Activated CD4-positive, alpha-beta T cell treated with anti-CD3 and anti-CD28 coated beads, Interleukin-2, amount 50 U/mL, for 4 hours (primary cell): ENCODE measurements at places on chromosomes 11 and 22.

DNA sequence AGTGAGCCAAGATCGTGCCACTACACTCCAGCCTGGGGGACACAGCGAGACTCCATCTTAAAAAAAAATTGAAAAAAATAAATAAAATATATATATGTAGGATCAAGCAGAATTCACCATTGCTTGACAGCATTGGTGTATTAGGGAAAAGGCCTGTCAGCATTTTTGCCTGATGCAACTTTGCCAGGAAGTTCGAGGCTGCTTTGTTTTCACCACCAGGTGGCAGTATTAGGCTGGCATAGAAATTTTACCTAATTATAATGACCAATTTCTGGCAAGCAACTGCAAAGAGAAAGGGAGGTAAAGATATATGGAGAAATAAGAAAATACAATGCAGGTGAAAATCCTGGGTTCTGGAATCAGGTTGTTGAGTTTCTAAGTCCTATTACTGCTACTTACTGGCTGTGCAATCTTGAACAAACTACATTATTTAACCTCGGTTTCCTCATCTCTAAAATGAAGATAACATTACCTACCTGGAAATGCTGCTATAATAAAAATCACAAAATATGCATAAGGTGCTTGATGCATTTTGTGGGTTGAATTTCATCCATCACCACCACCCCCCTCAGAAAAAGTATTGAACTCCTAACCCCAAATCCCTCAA lies 24.7 kb downstream of the LAYN start:
- DNase-seq = peak; percentile 56

GRCh38 chr22:19797086-19798002 lies 36.8 kb downstream of the TBX1 start:
- no peak for DNase-seq

GRCh38 chr11:73226297-73227006 lies 8.4 kb downstream of the P2RY2 start:
- DNase-seq = no peak

DNA sequence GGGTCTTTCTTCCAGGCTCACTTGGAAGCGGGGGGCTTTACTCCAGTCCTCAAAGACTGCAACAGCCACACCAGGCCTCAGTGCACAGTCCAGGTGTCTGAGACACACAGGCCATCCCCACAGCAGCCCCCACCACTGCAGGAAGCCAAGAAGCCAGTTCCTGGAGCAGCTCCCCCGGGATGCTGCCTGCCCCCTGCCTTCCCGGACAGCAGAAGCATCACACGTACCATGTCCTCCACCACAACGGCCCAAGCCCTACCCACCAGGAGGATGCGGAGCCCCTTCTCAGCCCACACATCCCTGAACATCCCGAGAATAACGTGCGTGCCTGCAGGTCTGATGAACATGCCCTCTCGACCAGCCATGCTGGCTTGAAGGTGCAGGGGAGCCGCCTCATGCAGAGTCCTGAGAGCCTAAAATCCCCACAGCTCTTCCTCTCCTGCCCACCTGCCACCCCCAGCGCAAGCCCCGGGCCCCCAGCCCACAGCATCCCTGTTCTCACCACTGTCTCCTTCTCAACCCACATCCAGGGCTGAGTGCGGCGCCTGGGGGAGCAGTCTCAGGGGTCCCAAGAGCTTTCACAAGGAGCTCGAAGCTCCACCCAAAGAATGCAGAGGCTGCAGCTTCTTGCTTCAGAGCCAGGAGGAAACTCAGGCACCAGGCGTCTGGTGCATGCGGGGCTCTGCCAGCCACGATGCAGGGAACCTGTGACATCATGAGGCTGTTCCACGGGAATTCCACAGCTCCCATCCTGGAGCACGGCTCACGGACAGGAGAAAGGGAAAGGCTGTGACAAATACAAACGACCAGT lies 209.6 kb downstream of the BRD1 start:
- no peak for DNase-seq

DNA sequence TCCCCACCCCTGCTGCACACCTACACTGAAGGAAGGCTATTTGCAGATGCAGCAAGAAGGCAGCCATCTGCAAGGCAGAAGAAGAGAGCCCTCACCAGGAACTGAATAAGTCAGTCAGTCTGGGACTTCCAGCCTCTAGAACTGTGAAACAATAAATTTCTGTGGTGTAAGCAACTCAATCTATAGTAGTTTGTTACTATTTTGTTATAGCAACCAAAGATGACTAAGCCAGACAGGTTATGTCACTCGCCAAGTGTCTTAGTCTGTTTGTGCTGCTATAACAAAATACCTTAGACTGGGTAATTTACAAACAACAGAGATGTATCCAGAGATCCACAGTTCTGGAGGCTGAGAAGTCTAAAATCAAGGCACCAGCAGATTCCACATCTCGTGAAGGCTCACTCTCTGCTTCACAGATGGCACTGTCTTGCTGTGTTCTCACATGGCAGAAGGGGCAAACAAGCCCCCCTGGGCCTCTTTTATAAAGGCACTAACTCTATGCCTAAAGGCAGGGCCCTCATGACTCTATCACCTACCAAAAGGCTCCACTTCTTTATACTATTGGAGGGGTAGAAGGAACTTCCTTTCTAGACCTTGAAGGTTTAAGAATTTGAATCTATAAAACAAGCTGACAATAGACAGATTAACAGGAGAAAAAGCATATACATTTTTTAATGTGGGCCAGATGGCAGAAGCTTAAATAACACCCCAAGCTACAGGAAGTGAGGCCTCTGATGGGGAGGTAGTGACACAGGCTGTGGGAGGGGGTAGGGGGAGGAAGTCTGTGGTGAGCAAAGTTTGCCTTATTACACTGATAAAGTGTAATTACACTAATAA lies 12.3 kb downstream of the APOL6 start:
- peak; percentile 65 for DNase-seq

DNA sequence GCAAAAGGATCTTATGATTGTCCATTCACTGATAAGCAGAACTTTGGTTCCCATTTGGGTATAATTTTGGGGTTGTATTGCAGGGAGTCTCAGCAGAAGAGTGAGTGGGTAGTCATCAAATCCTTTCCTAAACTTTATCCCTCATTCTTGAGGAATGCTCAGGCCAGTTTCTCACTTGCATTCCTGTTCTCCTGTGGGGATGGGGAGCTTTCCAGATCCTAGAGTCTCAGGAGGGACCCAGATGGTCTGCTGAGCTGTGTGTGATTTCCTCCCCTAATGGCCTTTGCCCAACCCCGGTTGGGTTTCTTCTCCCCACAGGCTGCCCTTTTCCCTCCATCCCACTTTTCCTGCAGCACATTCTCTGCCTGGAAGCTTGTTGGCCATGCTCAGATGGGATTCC lies 79.9 kb downstream of the MIAT start:
- no peak for DNase-seq

DNA sequence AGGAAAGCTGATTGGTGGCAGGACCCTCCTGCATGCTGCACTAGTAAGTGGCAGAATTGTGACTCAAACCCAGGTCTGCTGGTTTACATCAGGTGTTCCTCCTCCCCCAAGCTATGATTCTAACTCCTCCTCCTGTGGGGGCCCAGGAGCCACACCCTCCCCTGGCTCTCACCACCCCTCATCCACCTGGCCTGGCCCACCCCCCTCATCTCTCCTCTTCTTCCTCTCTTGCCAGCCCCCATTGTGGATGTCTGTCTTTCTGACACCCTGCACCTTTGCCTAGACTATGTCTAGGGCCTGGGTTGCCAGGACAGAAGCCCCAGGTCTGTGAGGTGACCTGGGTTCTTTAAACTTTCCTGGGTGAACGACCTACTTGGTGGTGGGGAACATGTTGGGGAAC lies 59.9 kb downstream of the GRIK4 start:
- no peak for DNase-seq

DNA sequence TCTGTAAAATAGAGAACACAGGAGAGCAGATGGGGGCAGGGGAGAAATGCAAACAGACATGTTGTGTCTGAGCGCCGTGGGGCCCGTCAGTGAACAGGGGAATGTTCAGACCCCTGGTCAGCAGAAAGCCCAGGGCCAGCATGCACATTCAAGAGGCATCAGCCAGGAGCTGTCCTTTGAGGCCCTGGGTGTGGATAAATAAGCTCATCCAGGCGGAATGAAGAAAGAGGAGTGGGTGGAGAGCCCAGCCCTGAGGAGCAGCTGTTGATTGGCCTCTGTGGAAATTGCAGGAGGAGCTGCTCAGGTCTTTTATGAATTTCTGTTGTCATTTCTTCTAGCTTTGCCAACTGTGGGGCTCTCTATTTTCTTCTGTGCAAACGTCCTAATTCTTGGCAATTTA lies 49.7 kb upstream of the CECR2 start:
- DNase-seq = no peak

DNA sequence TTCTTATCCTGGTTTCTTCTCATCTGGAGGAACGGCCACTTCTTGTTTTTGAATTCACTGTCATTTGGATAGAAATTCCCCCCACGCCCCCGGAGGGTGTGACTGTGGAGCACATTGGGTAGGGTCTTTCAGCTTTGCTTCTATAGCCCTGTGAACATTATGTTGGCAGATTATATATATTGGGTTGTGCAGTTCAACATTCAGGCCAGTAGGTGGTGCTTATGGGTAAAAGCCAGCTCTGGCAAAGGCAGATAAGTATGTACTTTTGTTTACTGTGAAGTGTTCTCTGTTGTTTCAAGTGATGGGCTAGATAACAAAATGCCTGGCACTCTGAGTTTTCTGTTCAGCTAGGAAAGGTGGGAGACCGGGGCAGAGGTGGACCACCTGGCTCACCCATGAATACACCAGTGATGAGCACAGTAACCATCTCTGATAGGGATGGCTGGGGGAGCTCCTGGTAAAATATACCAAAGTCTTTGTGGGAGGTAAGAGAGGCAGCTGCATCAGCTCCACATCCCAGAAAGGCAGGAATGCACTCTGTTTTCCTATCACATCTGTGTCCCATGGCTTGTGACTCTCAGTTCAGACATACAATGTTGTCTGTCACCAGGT lies 1348.2 kb upstream of the RAG2 start:
- DNase-seq = no peak

- DNase-seq = no peak
These were observed 100.1 kb upstream of the BID start for GRCh38 chr22:17874231-17874905.

DNA sequence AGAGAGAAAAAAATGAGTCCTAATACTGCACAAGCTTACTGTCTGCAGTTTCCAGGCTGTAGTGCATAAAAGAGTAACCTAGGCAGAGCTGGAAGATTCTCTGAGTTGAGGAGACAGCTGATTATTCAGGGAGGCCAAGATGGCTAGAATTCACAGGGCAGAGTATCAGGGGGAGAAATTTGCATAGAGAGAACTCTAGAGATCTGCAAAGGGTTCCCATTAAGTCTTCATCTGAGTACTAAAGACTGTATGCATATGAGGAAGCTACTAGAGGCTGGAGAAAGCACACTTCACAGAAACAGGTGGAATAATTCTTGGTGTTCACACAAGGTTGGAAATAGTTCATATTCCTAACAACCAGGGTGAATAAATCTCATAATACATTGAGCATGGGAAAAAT lies 66.6 kb upstream of the RRAS2 start:
- no peak for DNase-seq

DNA sequence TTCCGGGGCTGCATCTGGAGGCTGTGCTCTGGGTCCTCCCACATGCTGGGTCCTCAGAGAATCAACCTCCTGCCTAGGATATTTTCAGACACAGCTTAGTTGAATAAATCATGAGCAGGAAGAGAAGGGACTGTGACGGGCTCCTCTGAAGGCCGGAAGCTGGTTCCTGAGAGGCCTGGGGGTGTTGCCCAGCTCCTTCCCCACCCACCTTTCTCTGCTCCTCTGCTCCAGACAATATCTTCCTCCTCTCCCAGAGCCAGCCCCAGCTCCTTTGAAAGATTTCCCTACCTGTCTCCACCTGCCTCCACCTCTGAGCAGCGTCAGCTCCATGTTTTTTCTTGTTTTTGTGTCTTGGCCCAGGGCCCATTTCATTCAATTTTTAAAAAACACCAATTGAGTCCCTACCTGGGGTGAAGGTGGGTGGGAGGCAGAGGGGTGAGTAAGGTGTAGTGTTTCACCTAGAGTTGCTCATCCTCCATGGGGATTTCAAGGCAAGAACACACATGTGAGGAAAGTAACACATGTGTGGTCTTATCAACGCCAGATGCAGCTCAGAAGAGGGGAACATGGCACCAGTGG lies 24.8 kb upstream of the THY1 start:
- DNase-seq = no peak

DNA sequence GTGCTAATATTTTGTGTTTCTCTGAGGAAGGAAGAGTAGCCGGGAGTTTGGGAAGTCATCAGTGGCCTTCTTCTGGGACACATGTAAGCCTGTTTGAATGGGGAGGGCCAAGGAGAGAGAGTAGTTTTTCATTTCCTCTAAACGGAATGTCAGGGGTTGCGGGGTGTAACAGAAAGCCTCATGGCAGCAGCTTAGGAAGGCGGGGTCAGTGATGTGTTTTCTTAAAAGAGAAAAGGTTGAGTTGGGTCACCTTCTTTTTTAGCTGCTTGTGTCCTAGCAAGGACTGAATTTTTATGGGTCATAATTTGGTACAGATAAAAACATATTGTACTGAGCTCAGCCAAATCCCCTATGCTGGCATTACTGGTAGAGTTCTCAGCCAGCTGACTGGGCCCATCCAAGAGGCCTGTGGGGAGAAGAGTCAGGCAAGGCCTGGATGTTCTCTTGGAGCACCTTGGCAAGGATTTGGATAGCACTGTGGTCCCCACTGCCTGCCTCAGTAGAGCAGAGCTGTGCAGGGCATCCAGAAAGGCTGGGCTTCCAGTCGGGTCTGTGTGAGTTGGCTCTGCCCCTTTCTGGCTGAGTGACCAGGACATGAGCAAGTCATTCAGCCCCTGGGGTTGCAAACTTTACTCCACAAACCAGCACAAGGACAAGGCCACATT lies 29.4 kb upstream of the NAV2 start:
- no peak for DNase-seq

DNA sequence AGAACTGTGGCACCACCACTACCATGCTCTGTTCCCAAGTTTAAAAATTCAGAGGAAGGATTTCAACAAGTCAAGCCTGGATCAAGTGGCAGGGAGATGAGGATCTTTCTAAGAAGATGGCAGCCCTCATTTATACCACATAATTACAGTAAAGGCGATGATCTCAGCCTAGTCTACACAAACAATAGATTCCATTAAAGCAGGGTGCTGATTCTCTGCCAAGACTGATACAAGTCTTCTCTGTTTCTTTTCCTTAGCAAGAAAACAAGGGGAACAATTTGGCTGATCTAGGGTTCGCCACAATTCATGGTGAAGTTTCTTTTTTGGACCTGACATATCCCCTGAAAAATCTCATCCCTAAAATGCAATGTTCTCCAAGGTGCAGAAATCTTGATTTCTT lies 73.9 kb downstream of the PPFIBP2 start:
- no peak for DNase-seq

DNA sequence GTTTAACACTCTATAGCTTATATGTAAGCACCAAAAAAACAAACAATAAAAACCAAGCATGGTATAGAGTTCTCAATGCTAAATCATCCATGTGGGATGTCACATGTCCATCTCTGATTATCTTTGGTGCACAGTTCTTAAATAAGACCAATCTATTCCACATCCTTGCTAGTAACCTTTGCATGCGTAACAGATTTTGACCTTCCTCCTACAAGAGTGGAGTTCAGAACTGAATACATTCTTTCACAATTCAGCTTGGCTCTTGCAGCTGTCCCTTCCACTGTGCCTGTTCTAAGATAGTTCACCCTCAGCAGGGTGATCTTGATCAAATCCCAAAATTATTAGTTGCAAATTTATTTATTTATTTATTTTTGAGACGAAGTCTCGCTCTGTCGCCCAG lies 21.1 kb downstream of the PRR14L start:
- no peak for DNase-seq
